Inflammatory macrophage (primary cell): ENCODE measurements at places on chromosomes 7 and 10.

- DNase-seq = peak; percentile 2
Measured at GRCh38 chr10:26755443-26755903, 58.0 kb downstream of the PDSS1 start.

DNA sequence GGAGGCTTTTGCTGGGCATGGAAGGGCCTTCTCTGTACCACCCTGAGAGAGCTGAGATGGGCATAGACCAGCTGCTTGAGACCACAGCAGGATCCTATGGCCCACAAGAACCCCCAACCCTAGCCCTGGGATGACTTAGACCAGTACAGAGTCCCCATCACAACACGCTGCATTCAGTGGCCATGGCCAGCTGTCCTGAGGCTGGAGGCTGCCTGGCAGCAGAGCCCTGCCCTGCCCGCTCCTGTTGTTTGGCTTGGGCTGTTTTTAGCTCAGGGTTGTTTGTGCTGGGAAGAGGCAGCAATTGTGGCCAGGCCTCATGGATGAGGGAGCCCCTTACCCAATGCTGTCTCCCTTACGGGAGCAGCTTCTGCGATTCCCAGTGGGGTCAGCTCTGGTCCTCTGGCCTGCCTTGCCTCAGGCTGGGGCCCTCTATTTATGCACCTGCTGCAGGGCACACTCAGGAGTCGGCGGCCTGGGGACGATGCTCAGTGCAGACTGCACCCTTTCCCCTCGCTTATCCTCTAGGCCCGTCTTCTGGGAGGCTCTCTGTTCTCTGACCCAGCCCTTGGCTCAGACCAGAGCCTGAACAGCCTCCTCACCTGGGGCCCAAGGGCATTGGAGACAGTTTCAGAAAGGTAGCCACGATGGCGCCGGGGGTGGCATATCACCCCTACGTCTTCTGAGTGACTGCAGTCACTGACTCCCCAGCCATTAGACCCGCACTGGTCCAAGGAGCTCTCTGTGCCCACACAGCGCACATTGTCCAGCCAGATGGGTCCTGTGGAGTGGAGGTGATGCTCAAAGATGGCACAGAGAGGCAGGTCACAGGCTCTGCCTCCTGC, 6.3 kb downstream of the LOXL4 start:
- DNase-seq = no peak

DNA sequence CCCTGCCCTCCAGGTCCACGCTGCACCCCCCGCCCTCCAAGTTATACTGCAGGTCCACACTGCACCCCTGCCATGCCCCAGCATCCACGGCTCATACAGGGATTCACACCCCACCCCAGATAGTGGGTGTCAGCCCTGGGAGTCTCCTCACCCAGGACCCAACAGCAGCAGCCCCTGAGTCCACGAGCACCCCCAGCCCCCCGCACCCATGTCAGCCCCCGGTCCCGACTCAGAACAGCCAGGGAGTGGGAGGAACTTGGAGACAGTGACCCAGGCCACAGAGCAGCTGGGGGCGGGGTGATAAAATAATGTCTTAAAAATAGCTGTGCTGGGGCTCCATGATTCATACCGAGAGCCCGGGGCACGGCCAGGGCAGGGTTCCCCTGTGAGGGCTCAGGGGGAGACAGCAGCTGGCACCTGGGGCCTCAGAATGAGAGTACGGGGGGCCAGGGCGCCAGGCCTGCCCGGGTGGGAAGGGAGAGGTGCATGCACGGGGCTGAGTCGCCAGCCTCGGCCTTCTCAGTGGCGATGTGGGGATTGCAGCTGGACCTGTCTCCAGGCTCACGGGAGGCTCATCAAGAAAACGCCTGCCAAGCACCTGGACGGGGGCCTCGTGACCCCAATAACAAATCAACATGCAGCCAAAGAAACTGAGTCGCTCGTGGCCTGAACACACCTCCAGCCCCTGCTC, 29.8 kb downstream of the ADAP1 start:
- DNase-seq = peak; percentile 74

DNA sequence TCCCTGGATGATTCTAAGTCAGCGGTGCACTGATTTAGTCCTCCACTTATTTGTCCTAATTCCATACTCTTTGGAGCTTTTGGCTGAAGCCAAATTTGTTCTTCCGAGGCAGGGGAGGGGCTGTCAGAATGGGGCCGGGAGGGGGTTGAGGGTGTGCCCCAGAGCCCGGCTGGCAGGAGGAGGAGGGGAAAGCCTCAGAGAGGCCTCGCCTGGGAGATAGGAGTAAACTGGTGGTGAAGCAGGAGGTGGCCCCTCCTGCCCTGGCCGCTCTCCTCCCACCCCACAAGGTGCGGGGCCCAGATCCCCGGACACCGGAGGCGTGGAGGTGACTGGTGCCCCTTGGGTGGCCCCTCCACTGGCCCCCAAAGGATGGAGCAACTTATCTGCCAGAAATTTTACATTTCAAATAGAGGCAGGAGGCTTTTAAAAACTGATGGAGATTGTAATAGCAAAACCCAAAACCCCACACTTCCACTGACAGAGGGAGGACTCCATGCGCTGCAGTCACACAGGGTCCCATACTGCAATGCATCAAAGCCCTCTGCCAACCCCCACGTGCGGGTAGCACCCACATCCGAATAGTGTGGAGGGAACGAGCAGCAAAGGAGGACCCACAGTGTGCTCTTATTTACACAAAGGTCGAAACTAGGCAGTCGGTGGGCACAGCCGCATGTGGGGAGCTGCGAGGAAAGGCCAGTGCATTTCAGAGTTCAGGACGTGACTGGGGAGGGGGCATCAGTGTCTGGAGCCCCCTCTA, 61.9 kb downstream of the CAMK2B start:
- no peak for DNase-seq

- no peak for DNase-seq
Measured at GRCh38 chr7:150735596-150736358, 1.4 kb upstream of the GIMAP5 start.
